Activated CD8-positive, alpha-beta T cell treated with anti-CD3 and anti-CD28 coated beads for 36 hours (primary cell): ENCODE measurements at places on chromosomes 12 and 14. TPM values are rescaled to one million over a fixed set of nuclear protein-coding genes. Genes with fewer than 3 reads are reported as not detected.

Gene TPPP2
- not detected for total RNA-seq

Gene AKAP6
- total RNA-seq = 1.2 TPM

Gene SCN8A
- 0.78 TPM for total RNA-seq

Gene TMTC2
- total RNA-seq = 2.5 TPM

Gene KRT6B
- total RNA-seq = not detected

Gene KRT79
- 1.6 TPM for total RNA-seq

Gene B3GNT4
- 5.1 TPM for total RNA-seq

Gene CD27
- 164 TPM for total RNA-seq

DNA sequence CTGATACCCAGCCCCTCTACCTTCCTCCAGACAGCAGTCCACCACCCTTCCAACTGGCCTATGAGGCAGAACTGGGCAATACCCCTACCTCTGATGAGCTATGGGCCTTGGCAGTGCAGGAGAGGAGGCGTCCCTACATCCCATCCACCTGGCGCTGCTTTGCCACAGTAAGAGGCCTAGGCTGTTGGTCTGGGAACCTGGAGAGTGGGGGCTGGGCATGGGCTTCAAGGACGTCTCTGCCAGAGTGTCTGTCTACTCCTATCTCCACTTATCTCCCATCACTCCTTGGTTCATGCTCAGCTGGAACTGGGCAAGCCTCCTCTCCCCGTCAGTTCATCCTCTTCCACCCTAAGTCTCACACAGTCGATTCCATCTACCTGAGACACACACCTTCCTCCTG, 6.5 kb downstream of the AMHR2 start:
- no peak overlapping the region for H3K4me3 ChIP-seq
- no peaks in the 10 kb centered on the region for H3K36me3 ChIP-seq
- no peak for DNase-seq
- H3K27me3 ChIP-seq = no peaks in the 10 kb centered on the region

DNA sequence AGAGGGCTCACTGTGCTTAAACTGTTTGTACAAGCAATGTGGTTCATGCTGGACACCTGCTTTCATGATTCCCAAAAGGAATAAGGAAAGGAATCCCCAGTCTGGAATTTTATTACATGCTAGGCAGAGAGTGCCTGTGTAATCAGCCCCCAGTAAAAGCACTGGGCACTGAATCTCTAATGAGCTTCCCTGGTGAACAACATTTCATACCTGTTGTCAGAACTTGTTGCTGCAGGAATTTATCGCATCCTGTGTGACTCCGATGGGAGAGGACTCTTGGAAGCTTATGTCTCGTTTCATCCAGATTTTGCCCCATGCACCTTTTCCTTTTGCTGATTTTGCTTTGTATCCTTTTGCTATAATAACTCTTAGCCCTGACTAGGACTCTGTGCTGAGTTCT, 190.2 kb upstream of the HMGA2 start:
- peaks cover 8% of the 10 kb centered on the region for H3K27me3 ChIP-seq
- DNase-seq = no peak
- H3K27ac ChIP-seq = no peak overlapping the region
- H3K4me1 ChIP-seq = no peaks in the 10 kb centered on the region
- no peaks in the 10 kb centered on the region for H3K36me3 ChIP-seq
- H3K4me3 ChIP-seq = no peak overlapping the region

GRCh38 chr12:60148831-60149230, 553.0 kb downstream of the SLC16A7 start:
- no peaks in the 10 kb centered on the region for H3K27me3 ChIP-seq
- H3K36me3 ChIP-seq = no peaks in the 10 kb centered on the region
- H3K4me3 ChIP-seq = no peak overlapping the region
- DNase-seq = no peak
- no peak overlapping the region for H3K27ac ChIP-seq

GRCh38 chr14:92982956-92983355, 60.0 kb downstream of the CHGA start:
- no peak for DNase-seq
- H3K4me3 ChIP-seq = no peak overlapping the region

DNA sequence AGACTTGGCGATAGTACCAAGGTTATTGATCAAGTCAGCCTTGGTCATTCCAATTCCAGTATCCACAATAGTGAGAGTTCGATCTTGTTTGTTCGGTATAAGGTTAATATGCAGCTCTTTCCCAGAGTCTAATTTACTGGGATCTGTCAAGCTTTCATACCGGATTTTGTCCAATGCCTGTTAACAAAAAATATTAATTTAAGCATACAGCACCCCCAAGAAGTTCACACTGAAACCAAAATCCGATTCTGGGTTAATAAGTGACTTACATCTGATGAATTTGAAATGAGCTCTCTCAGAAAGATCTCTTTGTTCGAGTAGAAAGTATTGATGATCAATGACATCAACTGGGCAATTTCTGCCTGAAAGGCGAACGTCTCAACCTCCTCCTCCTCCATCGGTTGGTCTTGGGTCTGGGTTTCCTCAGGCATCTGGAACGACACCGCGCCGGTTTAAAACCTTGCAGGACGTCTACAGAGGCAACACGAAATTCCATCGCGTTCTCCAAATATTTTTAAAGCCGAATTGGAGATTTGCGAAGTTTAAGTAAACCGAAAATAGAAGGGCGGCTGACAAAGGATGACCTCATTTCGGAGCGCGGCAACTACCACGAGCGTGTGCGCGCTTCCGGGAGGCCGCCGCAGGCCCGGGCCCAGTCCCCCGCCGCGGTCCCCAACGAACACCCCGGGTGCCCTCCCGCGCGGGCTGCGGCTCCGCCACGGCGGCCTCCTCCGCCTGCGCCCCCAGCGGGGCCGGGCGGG, 716 bp downstream of the HSP90AA1 start:
- DNase-seq = peak; percentile 69
- peaks cover 53% of the 10 kb centered on the region for H3K4me1 ChIP-seq
- H3K27me3 ChIP-seq = no peaks in the 10 kb centered on the region
- peak overlapping the region; percentile 80 for H3K4me3 ChIP-seq
- H3K27ac ChIP-seq = peak overlapping the region; percentile 77

GRCh38 chr12:123049398-123050240, 69.1 kb downstream of the ARL6IP4 start:
- no peaks in the 10 kb centered on the region for H3K36me3 ChIP-seq
- peaks cover 35% of the 10 kb centered on the region for H3K4me1 ChIP-seq
- DNase-seq = no peak
- H3K27ac ChIP-seq = no peak overlapping the region
- no peak overlapping the region for H3K4me3 ChIP-seq
- H3K27me3 ChIP-seq = no peaks in the 10 kb centered on the region

DNA sequence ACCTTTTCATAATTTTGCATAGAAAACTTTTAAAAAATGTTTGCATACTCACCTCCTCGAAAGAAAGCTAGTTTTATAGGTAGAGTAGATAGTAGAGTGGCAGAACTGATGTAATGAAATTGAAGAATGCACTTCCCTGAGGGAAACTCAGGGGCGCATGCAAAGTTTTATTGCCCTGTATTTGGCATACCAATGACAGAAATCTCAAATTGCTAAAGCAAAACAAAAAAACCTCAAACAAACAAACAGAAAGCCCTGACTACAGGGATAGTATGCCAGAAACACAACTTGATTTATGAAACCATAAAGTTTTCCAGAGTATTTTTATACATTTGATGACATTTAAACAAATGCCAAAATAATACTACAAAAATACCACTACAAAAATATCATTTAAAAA, 1.8 kb downstream of the RASSF9 start:
- H3K27ac ChIP-seq = no peak overlapping the region
- H3K27me3 ChIP-seq = no peaks in the 10 kb centered on the region
- no peaks in the 10 kb centered on the region for H3K36me3 ChIP-seq
- DNase-seq = no peak

GRCh38 chr12:7137908-7138307, 7.7 kb downstream of the CLSTN3 start:
- H3K36me3 ChIP-seq = peaks cover 16% of the 10 kb centered on the region
- H3K4me1 ChIP-seq = no peaks in the 10 kb centered on the region
- H3K27ac ChIP-seq = peak overlapping the region; percentile 40
- no peak for DNase-seq

DNA sequence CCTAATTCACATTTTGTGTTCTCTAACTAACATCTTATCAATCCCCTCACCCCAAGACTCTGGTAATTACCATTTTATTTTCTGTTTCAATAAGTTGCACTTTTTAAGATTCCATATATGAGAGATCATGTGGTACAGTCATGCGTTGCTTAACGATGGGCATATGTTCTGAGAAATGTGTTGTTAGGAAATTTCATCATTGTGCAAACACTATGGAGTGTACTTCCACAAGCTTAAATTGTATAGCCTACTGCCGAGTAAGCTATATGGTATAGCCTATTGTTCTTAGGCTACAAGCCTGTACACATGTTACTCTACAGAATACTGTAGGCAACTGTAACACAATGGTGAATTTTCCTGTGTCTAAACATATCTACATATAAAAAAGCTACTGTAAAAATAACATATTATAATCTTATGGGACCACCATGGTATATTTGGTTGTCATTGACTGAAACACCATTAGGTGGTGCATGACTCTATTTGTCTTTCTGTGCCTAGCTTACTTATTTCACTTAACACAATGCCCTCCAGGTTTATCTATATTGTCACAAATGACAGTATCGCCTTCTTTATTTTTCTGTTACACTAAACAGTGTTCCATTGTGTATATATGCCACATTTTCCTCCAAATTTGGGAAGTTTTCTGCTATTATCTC, 473.4 kb upstream of the LMO3 start:
- no peaks in the 10 kb centered on the region for H3K4me1 ChIP-seq
- no peaks in the 10 kb centered on the region for H3K36me3 ChIP-seq
- no peak overlapping the region for H3K27ac ChIP-seq
- no peak for DNase-seq
- no peaks in the 10 kb centered on the region for H3K27me3 ChIP-seq

GRCh38 chr12:109162551-109162950, 46.2 kb downstream of the ACACB start:
- H3K36me3 ChIP-seq = no peaks in the 10 kb centered on the region
- H3K27ac ChIP-seq = no peak overlapping the region
- H3K4me1 ChIP-seq = no peaks in the 10 kb centered on the region
- H3K27me3 ChIP-seq = no peaks in the 10 kb centered on the region
- DNase-seq = no peak

DNA sequence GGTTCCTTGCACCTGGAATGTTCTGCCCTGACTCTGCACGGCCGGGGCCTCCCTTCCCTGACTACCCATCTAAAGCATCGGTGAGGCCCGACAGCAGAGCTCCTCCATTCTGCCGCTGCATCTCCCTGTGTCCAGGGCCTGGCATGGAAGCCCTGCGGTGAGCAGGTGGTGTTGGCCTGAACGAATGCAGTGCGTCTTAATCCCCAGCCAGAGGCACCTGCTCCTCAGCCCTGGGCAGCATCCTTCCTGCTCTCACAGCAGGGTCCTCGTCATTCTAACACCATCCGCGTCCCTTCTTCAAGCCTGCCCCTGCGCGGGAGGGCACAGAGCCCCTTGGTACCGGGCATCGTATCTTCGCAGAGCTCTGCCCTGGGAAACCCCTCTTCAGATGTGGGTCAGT, 15.4 kb downstream of the BEGAIN start:
- peaks cover 8% of the 10 kb centered on the region for H3K4me1 ChIP-seq
- H3K27me3 ChIP-seq = peaks cover 20% of the 10 kb centered on the region
- no peak for DNase-seq
- no peak overlapping the region for H3K4me3 ChIP-seq
- no peak overlapping the region for H3K27ac ChIP-seq
- no peaks in the 10 kb centered on the region for H3K36me3 ChIP-seq

DNA sequence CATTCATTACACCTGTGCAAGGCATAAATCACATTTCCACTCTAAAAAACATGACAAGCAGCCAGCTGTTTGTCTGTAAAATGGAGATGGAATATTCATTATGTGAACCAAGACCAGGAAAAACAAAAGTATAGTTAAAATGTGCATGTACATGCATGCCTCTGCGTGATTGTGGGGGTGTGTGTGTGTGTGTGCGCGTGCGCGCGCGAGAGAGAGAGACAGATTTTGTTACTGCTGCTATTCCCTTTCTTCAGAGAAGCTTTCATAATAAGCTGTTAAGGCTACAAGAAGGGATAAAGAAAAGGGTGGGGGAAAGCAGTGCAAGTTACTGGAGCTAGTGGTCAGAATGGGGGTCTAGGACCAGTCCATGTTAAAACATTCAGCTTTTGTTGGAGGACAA, 430.3 kb downstream of the NAV3 start:
- no peaks in the 10 kb centered on the region for H3K36me3 ChIP-seq
- H3K27me3 ChIP-seq = no peaks in the 10 kb centered on the region
- H3K4me3 ChIP-seq = no peak overlapping the region
- DNase-seq = no peak

GRCh38 chr12:32117316-32117715, 10.7 kb downstream of the BICD1 start:
- no peaks in the 10 kb centered on the region for H3K27me3 ChIP-seq
- DNase-seq = no peak
- H3K4me3 ChIP-seq = no peak overlapping the region
- peaks cover 8% of the 10 kb centered on the region for H3K4me1 ChIP-seq
- H3K27ac ChIP-seq = no peak overlapping the region

GRCh38 chr14:71341156-71341555, 433.9 kb downstream of the PCNX1 start:
- peaks cover 26% of the 10 kb centered on the region for H3K4me1 ChIP-seq
- DNase-seq = no peak
- no peaks in the 10 kb centered on the region for H3K27me3 ChIP-seq
- no peak overlapping the region for H3K4me3 ChIP-seq
- peaks cover 21% of the 10 kb centered on the region for H3K36me3 ChIP-seq

DNA sequence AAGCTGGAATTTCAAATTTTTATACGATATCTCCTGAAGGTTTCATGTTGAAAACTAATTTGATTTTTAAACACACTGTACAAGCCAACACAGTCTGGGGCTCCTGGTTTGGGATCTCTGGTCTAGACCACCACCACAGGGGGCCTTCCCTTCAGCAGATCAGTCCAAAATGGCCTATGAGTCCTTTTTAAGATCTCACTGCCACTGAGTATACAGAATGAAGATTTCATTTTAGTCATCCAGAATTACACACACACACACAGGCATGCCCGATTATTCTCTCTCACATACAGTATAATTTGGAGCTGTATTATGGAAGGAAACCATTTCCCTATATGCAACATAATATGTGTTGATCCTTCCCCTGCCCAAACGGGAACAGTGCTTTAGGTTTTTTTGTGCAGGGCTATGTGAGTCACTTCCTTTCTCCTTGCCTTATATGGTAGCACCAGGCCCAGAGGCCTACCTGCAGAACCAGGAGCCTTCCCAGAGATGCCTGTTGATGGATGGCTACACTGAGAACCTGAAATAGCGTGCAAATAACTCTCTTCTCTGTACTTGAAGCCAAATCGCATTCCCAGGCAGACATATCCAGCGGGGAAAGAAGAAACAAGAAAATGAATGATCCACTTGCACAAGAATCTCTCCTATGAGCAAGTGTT, 28.1 kb upstream of the WNK1 start:
- no peaks in the 10 kb centered on the region for H3K27me3 ChIP-seq
- peaks cover 6% of the 10 kb centered on the region for H3K36me3 ChIP-seq
- peak; percentile 59 for DNase-seq
